Stimulated activated CD4-positive, alpha-beta T cell treated with anti-CD3 and anti-CD28 coated beads, Interleukin-12 subunit alpha, Interleukin-12 subunit beta, amount 100 ng/mL, for 4 hours (primary cell): ENCODE measurements at places on chromosomes 12 and 14.

- DNase-seq = no peak
These were observed 181.8 kb upstream of the MYL2 start for GRCh38 chr12:111102102-111102739.

DNA sequence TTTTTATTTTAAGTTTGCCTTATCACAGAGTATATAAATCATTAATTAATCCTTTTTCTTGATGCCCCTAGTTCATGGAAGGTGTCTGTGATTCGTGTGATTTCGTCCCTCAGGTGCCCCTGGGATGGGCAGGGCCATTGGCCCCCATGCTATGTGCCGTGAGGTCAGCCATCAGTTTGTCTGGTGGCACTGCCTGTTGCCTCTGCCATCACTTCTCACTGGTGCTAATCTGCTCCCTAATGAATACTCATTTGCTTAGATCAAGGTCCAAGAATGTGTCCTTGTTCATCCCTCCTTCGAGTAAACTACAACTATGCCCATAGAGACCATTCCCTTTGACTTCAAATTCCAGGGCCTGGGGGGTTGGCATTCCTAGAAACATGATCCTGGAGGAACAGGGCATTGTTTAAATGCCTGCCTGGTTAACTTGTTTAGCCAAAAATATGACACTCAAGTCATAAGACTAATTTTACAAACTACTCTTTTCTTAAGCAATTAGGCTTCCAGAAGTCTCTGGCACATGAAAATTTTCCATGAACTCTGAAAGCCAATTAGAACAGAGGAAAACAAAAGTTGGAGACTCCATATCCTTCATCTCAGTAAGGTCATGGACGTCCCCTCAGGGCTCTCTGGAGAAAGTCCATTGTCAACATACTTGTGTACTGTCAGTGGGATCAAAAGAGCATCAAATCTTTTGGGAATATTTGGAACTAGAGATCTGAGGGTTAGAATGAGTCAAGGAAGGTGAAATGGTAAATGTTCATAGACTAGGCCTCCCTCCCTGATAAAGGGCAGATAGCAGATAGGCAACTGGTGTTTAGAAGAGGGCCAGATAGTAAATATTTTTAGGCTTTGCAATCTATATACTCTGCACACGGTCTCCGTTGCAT is 90.9 kb upstream of the PLXNC1 start:
- DNase-seq = no peak

DNA sequence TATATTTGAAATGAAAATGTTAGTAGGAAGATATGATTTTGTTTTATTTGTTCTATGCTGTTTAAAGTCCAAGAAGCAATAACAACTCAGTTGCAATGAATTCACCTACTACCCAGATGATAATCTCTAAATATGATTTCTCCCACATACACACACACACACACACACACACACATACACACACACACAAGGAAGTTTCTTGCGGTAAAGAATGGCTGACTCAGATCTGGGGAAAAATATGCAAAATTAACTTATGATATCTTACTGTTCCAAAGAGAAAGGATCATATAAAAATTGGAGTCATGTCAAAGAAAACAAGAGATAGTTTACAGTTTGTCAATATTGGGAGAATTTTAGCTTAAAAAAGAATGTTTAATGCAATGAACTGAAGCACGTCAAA is 456.7 kb downstream of the SLC16A7 start:
- DNase-seq = no peak

DNA sequence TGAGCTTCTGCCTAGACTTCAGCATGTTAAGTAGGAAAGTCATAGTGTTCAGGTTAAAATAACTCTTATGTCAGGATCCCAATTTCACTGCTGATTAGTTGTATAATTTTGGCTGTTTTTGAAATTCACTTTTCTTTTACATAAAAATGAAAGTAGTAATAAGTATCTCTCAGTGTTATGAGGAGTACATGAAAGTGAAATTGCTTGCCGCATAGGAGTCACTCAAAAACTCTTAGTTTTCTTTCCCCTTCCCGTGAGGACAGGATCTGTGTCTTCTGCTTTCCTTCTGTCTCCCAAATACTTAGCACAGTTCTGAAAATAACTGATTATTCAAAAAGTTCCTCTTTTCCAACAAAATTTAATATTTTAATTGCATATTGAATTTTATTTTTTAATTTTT is 100.5 kb downstream of the SLC38A4 start:
- DNase-seq = no peak

GRCh38 chr12:26651566-26652188 is 181.3 kb downstream of the ITPR2 start:
- DNase-seq = peak; percentile 6

- DNase-seq = peak; percentile 87
These were observed at the start of gene CCDC77 for GRCh38 chr12:401235-402028. Gene CCDC77, plus strand, starts transcription at chr12:401644. Its CDS starts 7,740 bp downstream, at chr12:409384.

DNA sequence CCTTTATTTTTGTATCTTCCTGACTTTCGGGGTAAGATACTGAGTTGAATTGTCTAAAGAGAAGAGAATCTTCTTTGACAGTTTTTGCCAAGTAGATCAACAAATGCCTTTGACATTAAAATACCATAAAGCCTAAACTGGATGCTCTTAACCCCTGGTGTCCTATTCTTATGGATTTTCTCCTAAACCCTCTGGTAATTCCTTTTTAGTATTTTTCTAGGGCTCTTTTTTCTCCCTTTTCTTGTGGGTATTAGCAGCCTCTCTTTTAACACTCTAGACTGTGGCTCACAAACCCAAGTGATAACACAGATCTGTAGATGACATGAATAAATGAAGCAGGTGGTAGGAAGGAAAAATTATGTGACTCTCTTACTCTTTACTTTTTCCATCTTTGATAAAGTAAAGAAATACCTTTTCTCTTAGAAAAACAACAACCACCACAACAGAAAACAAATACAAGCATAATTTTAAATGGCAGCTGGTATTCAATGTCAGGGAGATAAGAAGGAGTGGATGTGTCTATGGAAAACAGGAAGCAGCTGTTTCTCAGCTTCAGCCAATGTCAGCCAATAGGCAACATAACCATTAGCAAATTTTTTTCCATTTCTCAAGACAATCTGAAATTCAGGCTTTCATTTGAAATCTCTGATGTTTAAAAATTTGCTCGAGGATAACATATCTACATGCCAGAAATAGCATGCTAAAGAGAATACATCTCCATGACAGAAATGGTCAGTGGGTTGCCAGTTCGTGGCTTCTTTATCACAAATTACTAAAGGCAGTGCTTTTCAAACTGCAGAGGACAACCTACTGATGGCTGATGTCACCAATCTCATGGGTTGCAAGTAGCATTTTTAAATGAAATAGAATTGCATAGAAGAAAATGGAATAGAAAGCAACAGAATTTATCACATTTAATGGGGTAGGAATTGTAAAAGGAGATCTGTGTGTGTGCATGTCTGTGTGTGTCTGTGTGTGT is 123.1 kb upstream of the KRR1 start:
- no peak for DNase-seq

DNA sequence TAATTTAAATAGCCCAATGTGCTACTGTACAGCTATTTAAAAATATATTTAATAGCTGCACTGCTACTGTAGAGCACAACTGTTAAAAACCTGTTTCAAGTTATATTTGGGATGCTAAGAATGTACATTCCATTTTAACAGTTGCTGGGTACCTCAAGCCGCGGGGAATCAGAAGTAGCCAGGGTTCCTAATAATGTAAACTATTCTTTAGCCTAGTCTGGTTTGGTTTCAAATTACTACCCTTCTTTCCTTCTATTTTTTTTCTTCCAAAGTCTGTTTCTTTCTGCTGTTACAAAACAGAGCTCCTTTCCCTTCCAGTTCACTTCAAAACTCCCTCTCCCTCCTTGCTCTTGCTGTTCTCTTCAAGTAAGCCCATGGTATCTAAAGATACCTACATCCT is 21.3 kb downstream of the SCAF11 start:
- no peak for DNase-seq

GRCh38 chr12:30828686-30829085 is 73.9 kb upstream of the CAPRIN2 start:
- DNase-seq = no peak

GRCh38 chr12:121992059-121992879 is 29.4 kb upstream of the BCL7A start:
- DNase-seq = peak; percentile 49

- DNase-seq = no peak
These were observed 4.6 kb upstream of the ANKRD33 start for GRCh38 chr12:51883295-51883694.

DNA sequence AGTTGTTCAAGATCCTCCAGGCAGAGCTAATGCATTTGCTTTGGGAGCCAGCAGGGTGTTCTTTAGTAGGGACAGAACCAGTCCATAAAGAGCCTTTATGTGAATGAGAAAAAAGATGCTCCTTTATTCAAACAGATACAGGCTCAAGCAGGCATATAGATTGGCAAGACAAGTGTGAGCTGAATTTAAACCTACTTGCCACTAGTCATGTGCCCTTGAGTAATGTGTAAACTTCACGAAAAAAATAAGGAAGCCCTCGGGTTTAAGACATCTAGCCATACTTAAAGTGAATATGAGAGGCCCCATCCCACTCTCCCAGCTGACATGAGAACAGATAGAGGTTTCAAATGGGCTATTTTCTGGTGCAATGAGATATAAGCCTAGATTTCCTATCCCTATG is 43.1 kb upstream of the STRAP start:
- DNase-seq = no peak

- DNase-seq = no peak
These were observed 1159.6 kb downstream of the VRK1 start for GRCh38 chr14:97956581-97957340.

- DNase-seq = no peak
These were observed 40.9 kb downstream of the RERG start for GRCh38 chr12:15180325-15180724.

DNA sequence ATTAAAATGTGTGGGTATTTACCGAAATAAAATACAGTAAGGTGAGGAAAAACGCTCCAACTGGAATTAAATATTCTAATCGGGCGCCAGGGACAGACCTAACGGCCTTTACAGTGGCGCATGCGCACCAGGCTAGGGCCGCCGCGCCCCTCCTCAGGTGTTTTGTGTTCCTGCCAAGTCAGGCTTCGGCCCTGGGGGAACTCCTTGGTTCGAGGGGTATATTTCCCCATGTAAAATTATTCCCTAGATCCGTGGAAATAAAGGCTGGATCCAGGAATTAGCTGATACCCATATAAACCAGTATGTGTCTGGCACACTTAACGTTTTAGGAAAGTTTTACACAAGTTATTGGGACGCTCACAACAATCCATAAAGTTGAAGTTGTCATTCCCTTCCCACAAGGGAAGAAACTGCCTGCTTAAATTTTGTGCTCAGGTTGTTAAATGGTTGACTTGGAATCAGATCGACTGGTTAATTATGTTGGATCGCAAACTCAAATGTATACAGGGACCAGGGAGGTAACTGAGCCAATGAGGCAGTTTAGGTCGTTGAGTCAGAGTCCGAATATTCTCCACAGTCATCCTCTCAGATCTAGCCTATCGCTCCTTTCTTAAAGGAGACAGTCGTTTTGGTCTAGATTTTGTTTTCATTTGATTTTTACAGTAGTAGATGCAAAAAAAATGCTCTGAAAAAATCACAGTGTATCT is 621 bp upstream of the ANAPC7 start:
- peak; percentile 74 for DNase-seq

GRCh38 chr12:67450441-67450840 is 181.3 kb downstream of the CAND1 start:
- no peak for DNase-seq

DNA sequence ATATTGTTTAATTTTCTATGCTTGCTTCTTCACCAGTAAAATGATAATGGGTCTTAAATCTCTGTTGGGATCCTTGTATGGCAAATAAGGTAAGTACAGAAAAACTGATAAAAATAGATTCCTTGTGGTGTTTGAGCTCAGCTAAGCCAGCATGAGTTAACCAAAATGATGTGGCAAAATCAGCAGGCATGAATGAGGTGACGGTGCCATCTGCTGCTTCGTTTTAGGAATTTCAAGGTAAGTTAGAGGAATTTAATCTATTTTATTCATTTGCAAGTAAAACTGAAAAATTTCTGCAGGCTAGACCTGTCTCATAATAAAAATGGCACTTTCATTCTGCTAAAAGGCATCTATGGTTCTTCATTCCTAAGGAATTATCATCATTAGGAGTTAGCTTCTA is 10.0 kb upstream of the CLEC7A start:
- DNase-seq = peak; percentile 12

GRCh38 chr14:60650373-60650961 is 1.2 kb upstream of the SIX1 start:
- DNase-seq = no peak

- no peak for DNase-seq
These were observed 67.4 kb upstream of the STXBP6 start for GRCh38 chr14:25117342-25117741.

DNA sequence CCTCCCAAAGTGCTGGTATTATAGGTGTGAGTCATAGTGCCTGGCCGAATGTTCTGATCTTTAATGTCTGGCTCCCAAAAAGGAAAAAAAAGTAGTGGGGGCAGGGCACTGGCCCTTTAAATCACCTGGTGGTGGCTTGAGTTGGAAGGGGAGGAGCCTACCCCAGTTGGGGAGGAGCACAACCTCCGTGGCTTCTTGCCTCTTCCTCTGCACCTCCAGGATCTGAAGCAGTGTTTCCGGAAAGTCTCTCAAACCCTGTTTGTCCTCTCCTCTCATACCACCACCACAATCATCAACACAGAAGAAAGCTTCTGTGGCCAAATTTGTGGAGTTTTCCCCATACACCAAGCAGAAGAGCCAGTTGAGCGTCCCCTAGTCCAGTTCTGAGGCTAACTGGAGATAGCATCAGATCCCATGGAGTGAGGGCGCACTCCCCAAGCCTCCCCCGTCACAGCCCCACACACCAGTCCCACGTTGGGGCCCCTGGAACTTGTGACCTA is 24.3 kb upstream of the RCOR1 start:
- DNase-seq = peak; percentile 37

GRCh38 chr12:111411185-111411764 is 5.6 kb downstream of the SH2B3 start:
- DNase-seq = no peak

DNA sequence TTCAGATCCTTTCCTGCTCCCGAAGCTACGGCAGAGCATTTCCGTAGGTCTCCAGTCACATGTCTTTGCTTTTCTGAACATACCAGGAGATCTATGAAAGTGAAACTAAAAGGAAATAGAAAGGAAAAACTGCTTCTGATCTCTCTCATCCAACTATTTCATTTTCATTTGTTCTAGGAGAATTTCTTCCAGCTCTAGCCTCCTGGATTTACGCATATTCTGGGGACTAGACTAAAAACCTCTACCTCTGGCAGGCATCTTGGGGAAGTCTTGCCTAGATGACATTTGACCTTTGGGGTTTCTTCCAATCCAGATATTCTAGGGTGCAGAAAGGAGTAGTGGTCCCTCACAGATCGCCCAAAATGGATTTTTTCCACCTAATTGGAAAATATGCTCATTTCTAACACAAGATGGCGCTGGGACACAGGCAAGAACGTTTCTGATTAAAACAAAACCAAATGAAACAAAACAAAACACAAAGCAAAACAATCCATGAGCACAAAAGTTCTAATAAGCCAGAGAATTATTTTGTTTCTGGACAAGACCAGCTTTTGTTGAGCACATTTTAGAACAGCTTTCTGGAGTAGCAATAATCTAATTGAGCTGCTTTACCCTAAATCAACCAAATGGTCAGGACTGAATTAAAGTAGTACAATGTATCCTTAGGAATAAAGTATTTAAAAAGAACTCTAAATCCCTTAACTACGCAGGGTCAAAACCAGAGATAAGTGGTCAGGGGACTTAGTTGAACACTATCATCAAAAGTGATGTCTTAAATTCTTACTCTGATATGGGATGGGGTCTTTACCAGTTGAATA is 12.3 kb upstream of the PARP11 start:
- DNase-seq = no peak
